ENCODE measurements at places on chromosomes 3 and 15.
A peak's percentile ranks its signal among the peaks of the same experiment; 100 is the strongest.

DNA sequence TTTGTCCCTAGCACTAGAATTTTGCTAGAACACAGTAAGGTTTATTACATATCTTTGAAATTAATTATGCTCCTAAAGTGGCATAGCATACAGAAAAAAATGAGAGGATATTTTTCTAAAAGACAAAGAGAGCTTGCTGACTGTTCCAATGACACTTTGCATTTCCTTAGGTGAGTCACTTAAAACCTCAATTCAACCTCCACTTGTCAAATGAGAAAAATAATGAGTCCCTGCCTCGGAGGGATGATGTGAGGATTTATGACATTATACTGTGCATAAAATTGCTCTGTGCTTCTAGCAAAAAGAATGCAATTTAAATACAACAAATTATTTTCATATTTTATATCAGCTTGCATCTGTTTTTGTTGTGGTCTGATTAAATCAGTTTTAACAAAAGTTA is 1417.0 kb upstream of the ALCAM start:
- DNase-seq = no peak

DNA sequence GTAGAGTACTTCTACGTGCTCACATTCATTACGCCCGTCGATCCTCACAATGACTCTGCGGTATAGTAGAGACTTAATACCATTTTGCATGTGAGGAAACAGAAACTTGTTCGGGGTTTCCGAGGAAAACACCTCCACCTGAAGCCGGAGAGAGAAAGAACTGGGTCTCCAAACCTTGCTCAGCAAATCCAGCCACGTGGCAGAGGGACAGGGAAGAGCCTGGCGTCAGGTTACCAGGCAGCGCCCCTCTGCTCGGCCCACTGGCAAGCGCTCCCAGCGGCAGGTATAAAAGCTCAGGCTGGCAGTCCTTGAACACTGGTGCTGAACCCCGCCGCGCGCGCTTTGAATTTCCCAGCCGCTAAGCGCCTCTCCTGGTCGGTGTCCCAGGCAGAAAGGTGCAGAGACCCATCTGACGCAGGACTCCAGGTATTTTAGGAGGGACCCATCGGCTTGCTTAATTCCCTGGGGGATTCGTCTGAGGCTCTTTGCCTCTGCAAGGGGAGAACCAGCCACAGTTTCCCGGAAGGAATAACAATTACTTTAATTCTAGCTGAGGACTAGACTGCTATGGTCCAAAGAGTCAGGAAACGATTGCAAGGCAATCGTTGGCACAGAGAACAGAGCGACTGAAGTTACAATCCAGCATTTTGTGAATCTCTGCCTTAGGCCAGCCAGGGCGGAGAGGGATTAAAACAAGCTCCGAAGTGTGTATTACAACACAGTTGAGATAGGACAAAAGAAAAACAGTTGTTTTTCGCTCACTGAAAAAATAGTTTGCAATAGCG is at the start of gene C2CD4A:
Gene C2CD4A, plus strand, starts transcription at position 315 of the 785 bp plus-strand sequence. CDS start 637 bp downstream, outside the sequence.
- peak; percentile 53 for DNase-seq

DNA sequence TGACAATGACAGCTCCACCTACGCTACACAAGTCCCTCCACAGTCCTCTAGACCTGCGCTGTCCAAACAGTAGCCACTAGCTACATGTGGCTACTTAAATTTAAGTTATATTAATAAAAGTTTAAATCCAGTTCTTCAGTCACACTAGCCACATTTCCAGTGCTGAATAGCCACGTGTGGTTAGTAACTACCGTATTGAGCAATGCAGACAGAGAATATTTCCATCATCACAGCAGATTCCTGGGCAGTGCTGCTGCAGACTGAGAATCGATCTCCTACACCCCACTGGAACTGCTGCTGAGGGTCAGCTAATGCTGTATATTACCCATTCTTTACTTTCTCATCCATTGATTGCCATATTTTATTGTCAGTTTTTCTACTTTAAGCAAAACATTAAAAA is 40.9 kb downstream of the HDC start:
- no peak for DNase-seq

DNA sequence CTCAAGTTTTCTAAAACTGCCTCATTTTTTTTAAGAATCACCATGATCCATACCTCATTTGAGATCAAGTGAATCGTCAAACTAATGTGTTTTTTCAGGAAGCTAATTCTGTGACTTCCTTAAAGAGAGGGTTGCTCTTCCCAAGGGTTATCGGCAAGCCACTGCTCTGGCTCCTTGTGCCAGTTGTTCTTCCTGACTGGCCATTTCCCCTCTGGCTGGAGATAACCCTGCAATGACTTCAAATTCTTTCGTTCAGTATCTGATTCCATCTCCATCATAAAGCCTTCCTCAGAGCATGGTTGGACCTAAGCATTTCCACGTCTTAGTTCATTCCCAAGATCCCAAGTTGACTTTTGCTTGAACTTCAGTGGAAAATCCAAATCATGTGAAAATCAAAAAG is 167.1 kb downstream of the MECOM start:
- no peak for DNase-seq

DNA sequence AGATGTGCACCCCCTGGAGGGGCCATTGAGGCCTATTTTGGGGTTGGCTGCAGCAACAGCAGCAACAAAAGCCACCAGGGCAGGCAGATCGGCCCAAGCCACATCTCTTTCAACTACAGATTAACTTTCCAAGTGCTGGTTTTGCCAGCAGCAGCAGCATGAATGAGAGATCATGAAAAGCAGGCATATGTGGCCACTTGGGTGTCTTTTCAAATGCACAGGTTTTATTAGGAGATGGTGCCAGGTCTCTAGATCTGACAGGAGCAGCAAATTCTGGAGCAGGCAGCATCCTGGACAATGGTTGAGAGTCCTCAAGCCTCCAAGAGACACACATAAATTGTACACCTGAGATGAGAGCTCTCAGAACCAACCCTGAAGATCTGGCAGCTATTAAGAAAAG is 31.7 kb upstream of the CCDC66 start:
- DNase-seq = no peak

GRCh38 chr3:144470666-144471065 is 499.0 kb downstream of the DIPK2A start:
- DNase-seq = no peak

DNA sequence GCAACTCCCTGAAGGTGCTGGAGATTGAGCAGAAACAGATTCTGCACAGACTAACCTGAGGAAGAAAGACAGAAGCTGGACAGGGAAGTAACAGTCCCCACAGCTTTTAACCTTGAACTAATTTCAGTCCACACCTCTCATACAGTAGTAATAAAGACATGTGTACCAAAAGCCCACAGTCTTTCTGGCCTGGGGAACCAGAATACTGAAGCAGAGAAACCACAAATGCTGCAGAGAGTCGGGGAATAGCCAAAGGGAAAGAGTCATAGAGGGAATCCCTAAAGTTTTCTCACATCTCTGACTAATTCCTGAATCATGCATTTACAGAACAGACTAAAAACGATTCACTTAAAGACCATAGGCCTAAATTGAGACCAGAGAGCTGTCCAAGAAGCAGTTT is 503.4 kb upstream of the NECTIN3 start:
- DNase-seq = no peak

- DNase-seq = no peak
Measured at GRCh38 chr3:142853270-142854168, 35.4 kb downstream of the PCOLCE2 start.

- DNase-seq = no peak
Measured at GRCh38 chr3:169790687-169791429, 17.7 kb downstream of the MYNN start.

DNA sequence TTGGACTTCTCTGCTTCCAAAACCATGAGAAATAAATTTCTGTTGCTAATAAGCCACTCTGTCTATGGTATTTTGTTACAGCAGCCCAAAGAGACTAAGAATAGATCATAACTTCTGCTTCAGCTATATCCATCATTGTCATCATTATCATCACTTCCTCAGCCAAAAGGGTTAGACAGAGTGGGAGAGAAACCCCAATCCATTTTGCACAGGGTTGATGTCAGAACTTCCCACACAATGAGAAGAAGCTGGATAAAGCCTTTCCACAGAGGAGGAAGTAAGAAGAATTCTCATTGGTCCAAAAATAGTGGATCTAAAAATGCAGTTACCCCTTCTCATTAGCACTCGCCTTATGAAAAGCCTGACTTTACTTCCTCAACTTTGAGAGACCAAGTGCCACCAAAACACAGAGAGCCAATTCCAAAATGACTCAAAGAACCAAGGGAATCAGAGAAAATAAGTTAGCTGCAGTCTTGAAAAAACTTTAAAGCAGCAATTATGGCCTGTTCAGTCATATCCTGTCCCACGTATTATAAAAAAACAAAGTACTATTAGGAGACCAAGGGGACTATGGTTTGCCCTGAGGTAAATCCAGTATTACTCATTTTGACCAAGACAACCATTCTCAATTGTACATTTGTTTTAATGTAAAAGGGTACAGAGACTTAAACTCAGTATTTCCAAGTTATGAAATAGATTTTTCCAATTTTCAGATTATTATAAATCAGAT is 80.2 kb downstream of the WNT5A start:
- no peak for DNase-seq

DNA sequence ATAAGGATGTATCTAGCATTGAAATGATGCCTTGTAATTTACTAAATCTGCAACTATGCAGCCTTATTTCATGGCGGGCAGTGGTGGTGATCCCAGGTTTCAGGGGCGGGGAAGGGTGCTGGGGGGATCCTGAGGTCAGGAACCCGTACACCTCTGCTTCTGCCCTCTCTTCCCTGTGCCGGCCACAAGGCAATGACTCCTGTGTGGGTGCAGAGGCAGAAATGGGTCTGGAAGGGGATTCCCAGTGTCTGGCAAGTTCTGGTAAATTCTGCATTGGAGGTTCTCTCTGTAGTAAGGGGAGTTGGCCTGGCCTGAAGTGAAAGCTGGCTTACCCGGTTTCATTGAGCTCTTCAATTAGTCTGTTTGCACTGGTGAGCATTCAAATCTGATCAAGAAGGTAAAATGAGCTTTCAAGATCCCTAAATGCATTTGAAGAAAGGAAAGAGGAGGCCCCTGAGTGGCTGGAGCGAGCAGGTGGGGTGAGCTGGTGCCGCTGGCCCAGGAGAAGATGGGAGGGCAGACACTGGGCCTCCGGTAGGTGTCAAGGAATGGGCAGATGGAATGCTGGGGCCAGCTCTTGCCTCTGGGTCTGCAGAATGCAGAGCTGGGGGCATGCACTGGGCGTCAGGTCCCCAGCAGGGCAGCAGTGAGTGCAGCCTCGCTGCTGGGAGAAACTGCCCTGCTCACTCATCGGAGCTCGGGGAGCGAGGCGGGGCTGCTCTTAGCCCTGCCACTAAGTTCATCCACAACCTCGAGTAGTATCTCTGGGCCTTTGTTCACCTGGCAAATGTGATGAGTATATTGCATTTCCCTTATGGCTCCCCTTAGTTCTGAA is 13.7 kb downstream of the NRROS start:
- DNase-seq = no peak

GRCh38 chr3:2261747-2262146 is 163.1 kb downstream of the CNTN4 start:
- DNase-seq = no peak

GRCh38 chr15:34339946-34340345 is 2.4 kb upstream of the SLC12A6 start:
- no peak for DNase-seq

GRCh38 chr15:67110958-67111864 is 45.8 kb downstream of the SMAD3 start:
- no peak for DNase-seq

GRCh38 chr3:175346573-175347356 is 487.6 kb downstream of the NAALADL2 start:
- no peak for DNase-seq

- DNase-seq = no peak
Measured at GRCh38 chr3:108826309-108827187, 4.0 kb downstream of the TRAT1 start.

DNA sequence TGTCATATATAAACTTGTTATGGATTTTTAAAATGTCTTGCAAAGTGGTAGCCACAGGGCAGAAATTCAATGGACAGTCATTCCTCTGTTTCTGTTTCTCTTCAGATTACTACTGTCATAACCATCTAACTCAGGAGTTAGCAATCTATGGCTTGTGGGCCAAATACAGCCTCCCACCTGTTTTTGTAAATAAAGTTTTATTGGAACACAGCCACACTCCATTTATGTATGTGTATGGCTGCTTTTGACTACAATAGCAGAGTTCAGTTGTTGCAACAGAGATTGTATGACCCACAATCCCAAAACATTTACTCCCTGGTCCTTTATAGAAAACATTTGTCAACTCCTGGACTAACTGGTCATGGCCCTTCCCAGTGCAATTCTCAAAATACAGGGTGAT is 20.0 kb downstream of the SLC27A2 start:
- DNase-seq = no peak

- no peak for DNase-seq
Measured at GRCh38 chr15:31360158-31360561, 33.5 kb downstream of the KLF13 start.
